ENCODE measurements at places on chromosomes 12 and 14.

- no peak for DNase-seq
These were observed 55.8 kb upstream of the CLEC14A start for GRCh38 chr14:38311655-38312054.

- DNase-seq, result no peak
These were observed 189.8 kb upstream of the SLC16A7 start for GRCh38 chr12:59405992-59406391.

GRCh38 chr14:56798447-56799342, 11.6 kb downstream of the OTX2 start:
- DNase-seq, result no peak

DNA sequence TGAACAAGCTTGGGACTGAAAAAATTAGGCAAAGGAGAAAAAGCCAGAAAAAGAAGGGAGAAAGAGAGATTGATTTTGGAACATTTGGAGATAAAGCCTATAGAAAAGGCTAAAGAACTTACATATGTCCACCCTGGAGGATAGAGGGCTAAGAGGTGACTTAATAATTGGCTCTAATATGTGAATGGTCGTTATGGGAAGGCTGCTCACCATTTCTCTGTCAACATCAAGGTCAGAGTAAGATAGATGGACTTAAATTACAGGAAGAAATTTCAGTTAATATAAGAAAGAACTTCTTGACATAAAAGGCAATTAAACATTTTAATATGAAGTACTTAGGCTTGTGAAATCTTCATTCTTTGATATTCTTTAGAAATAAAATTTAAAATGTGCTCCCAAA, 238.6 kb downstream of the TRHDE start:
- DNase-seq, result no peak

GRCh38 chr12:69553628-69554248, 31.5 kb upstream of the CCT2 start:
- DNase-seq, result no peak

DNA sequence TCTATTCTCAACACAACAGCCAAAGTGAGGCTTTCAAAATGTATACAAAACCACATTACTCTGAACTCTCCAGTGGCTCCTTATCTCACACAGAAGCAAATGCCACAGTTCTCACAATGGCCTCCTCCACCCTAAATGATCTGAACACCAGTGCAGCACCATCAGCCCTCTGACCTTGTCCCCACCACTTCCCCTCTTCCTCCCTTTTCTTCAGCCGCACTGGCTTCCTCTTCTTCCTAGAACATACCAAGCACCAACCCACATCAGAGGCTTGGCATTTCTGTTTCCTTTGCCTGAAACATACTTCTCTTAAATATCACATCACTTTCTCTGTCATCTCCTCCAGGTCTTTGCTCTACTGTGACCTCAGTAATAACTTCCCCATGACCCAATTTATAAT, 66.3 kb downstream of the GPR135 start:
- DNase-seq, result no peak

- DNase-seq, result no peak
These were observed 174.9 kb downstream of the PIK3C2G start for GRCh38 chr12:18436170-18436569.

DNA sequence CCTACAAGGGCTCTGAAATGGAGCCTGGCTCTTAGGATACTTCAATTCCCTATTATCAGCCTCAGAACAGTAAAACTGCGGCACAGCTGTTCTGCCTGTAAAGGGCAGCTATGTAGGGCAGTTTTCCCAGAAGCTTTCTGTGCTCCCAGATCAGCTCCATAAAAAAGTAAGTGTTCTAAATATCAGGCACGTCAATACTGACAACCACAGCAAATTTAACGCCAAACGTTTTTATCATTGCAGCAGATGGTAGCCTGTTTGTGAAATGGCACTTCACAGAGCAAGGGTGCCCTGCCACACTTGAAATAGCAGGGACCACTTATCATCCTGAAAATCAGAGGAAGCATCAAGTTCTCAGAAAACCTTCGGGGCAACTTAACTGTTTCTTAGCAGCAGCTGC, 54.8 kb upstream of the PTHLH start:
- no peak for DNase-seq

DNA sequence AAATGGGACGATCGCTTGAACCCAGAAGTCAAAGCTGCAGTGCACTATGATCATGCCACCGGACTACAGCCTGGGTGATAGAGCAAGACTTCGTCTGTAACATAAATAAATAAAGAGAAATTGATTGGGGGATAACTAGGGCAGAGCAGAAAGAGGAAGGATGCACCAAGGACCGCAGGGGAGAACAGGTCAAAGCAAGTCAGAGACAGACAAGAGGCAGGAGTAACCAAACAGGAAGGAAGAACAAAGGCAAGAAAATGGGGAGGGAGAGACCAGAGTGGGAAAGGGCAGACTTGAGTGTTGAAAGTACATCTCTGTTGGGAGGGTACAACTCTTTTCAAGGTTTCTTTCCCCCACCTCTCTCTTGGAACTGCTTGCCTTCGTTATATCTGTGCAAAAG, 50.8 kb upstream of the ELK3 start:
- DNase-seq, result no peak

- DNase-seq, result no peak
These were observed 5.9 kb downstream of the DHRS2 start for GRCh38 chr14:23641915-23642588.

- no peak for DNase-seq
These were observed 219.1 kb downstream of the PHLDA1 start for GRCh38 chr12:75812271-75813018.

GRCh38 chr12:7319930-7320329, 16.1 kb downstream of the ACSM4 start:
- DNase-seq, result no peak

- DNase-seq, result no peak
These were observed 4.4 kb upstream of the GALNT6 start for GRCh38 chr12:51395283-51396230.

- DNase-seq, result no peak
These were observed 232.1 kb downstream of the MON2 start for GRCh38 chr12:62698701-62699101.

GRCh38 chr14:77339407-77339806, 18.6 kb downstream of the GSTZ1 start:
- no peak for DNase-seq

DNA sequence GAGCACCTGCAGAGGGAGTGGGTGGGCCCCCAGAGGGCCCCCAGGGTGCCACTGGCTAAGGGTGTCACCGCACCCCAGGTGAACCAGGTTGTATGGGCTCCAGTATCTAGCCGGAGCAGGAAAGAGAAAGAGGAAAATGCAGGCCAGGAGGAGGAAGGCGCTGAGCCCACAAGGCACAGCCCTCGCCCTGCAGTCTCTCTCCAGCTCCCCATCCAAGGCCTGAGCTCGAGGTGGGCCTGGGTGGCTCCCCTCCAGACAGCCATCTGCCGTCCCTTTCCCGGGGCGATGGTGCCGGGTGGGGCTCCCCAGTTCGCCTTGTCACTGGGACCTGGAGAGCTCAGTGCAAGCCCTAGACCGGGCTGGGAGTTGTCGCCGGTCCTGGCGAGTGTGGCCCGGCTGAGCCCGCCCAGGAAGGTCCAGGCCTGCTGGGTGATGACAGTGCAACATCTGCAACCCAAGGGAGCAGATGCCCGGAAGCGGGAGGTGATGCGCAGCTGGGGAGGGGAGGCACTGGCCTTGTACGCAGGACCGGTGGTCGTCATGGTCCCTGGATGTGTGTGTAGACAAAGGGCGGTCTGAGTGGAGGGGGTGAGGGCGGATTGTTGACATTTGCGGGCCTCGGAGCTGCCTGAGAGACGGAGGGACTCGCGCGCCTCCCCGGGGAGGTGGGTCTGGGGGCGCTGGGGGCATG, 716 bp downstream of the TMEM179 start:
- no peak for DNase-seq

DNA sequence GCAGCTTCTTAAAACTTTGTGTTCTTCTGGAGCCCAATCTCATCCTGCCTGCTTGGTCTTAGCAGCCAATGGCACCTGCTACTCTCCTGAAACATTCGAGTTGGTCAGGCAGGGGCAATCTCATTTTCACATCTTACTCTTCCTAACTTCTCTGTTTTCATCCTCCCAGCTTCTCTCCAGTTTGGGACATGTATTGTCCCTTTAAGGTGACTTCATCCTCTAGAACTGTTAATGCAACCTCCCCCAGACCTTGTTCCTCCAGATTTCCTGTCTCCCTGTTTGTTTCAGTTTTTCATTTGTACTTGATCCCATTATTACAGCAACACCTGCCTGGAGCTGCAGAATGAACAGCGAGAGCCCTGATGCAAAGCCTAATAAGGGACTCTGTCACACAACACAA, 31.3 kb downstream of the SERPINA11 start:
- no peak for DNase-seq

DNA sequence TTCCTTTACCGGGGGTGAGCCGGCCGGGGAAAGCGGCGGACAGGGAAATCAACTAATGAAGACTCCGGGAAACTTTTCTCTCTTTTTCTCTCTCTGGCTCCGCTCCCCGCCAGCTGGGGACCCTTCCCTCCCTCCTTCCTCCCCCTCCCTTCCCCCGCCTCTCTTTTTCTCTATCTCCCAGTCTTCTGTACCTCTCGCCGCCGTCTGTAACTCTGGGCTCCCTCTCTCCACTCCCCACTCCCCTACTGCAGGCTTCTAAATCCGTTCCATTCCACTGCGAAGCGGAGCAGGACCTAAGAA, 6.9 kb upstream of the HOXC11 start:
- DNase-seq, result no peak

DNA sequence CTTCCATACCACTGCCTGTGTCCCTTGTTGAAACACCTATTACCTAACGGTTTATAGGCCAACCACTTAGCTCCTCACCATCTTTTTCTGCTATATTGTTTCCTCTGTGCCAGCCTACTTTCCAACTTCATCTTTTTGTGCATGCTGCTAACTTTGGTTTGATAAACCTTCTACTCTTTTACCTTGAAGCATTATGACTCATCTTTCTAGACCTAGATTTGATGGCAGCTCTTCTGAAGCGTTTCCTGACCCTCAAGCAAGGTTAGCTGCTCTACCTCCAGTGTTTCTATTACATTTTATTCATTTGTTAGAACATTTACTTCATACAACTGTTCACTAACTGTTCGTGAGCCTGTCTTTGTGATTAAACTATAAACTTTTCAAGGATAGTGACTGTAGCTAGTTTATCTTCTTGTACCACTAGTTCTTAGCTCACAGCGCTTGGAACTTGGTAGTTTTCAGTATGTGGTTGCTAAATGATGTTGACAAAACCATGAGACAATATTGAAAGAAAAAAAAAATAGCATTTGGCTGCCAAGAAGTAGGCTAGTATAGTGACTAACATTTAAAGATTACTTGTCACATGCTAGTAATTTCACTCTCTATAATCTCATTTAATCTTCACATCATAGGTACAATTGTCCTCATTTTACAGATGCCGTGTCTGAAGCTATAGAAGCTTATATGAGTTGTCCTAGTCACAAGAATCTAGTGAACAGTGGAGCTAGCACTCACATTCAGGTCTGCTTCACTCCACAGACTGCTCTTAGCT, 79.5 kb downstream of the APAF1 start:
- DNase-seq, result no peak

GRCh38 chr14:90533591-90534021, 136.8 kb downstream of the CALM1 start:
- no peak for DNase-seq

DNA sequence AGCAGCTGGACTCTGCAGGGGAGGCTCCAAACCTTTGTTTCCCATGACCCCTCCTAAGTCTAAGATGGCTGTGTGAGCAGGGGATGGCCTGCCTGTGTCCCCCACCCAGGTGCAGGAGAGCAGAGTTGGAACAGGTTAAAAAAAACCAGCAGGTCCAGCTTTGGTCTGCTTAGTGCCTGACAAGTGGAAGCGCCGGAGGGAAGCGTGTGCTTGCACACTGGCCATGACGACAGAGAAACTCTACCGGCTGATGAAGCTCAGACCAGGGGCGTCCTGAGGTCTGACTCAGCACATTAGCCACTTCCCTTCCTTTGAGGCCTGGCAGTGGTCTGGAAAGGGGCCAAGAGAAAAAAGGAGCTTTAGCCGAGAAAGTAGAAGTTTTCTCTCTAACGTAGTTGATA, 280.1 kb downstream of the VRK1 start:
- no peak for DNase-seq

GRCh38 chr14:51627313-51627712, 24.4 kb upstream of the FRMD6 start:
- DNase-seq, result no peak

GRCh38 chr12:120901818-120902217, 2.3 kb downstream of the SPPL3 start:
- DNase-seq, result no peak

GRCh38 chr14:103187911-103188310, 64.7 kb downstream of the TNFAIP2 start:
- DNase-seq, result no peak

- no peak for DNase-seq
These were observed 176.7 kb upstream of the SEL1L start for GRCh38 chr14:81710232-81710845.

GRCh38 chr14:52318826-52319645, 4.9 kb downstream of the PTGER2 start:
- no peak for DNase-seq

- no peak for DNase-seq
These were observed 227.4 kb downstream of the NEDD1 start for GRCh38 chr12:97134495-97134894.

DNA sequence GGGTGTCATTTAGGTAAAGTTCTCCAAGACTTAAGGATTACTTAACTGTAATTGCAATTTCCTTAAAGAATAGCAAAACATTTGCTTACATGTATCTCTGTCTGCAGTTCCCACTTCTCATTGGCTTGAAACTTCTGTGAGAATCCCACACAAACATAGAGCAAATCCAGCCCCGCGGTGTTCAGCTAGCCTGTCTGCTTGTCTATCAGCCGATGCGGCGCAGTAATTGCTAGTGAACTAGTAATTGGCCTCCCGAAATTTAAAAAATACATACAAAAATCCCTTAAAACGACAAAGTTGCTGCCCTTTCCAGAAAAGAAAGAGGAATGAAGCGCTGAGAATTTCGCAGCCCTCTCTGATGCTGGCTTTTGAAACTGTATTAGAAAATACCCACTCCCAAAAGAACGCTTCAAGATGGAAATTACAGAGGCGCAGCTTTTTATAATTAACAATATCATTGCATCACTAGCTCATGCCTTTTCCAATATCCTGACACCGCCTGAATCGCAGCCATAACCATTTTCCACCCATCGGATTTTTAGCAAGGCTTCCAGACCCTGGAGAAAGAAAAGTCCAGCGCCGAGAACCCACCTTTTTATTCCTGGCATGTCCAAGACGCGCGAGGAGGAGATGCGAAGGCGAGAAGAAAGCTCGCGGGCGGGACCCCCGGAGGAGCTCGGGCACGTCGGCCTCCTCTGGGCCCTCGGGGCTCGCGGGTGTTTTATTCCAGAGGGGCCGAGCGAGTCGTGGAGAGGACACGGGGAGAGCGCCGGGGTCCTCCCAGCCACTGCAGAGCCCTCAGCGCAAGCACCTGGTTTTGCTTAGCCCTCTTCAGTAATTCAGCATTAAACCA, 646 bp downstream of the FBLN5 start:
- DNase-seq, result no peak

DNA sequence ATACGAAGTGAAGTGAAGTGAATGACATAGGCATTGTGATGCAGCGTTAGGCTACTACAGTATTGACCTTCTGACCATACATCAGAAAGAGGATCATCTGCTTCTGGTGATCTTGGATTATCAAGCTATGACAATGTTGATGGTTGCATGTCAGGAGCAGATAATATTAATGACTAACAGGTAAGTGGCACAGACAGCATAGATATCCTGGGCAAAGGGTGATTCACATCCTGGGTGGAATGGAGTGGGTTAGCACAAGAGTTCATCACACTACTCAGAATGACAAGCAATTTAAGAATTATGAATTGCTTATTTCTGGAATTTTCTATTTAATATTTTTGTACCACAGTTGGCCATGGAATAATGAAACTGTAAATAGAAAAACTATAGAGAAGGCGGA, 397.9 kb upstream of the ATP2B1 start:
- DNase-seq, result no peak
